Stimulated activated CD8-positive, alpha-beta memory T cell treated with anti-CD3 and anti-CD28 coated beads, Interleukin-15, amount 100 ng/mL, for 24 hours (primary cell): ENCODE measurements at places on chromosomes 6 and 20.

DNA sequence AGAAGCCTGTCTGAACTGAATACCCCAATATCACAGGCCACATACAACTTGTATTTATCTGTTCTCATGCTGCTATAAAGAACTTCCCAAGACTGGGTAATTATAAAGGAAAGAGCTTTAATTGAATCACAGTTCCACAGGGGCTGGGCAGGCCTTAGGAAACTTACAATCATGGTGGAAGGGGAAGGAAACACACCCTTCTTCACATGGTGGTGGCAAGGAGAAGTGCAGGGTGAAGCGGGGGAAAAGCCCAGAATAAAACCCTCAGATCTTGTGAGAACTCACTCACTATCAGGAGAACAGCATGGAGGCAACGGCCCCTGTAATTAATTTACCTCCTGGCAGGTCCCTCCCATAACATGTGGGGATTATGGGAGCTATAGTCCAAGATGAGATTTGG, 50.3 kb upstream of the FNDC1 start:
- DNase-seq, result no peak

DNA sequence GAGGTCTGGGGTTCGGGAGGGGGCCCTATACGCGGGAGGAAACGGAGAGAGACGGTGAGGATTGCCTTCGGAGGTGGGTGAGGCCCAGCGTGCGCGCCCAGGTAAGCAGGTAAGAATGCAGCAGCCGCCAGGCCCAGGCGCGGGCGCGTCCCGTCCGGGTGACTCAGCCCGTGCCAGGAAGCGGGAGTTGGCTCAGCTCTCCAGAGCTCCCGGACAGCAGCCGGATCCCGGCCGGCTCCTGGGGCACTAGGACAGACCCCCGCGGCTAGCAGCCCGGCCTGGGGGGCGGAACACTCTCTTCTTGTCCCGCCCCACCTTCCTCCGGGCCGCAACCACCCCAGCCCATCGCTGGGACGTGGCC, 1.5 kb upstream of the MDFI start:
- DNase-seq, result no peak

DNA sequence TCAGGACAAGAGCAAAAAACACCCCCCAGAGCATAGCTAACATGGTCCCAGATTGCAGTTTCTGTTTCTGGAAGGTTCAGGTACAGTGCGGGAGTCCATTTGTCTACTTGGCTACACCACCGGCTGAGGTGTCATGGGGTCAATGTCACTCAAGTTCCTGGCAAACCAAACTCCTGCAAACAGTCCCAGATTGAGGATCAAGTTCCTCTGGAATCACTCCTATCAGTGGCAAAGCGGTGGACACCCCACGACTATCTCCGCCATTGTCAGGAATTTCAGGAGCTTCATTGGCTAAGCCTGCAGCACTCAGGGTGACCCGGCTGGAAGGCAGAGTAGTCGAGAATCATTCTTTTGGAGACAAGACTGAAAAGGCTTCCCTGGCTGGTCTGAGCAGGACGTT, 41.8 kb downstream of the SLC22A1 start:
- no peak for DNase-seq

DNA sequence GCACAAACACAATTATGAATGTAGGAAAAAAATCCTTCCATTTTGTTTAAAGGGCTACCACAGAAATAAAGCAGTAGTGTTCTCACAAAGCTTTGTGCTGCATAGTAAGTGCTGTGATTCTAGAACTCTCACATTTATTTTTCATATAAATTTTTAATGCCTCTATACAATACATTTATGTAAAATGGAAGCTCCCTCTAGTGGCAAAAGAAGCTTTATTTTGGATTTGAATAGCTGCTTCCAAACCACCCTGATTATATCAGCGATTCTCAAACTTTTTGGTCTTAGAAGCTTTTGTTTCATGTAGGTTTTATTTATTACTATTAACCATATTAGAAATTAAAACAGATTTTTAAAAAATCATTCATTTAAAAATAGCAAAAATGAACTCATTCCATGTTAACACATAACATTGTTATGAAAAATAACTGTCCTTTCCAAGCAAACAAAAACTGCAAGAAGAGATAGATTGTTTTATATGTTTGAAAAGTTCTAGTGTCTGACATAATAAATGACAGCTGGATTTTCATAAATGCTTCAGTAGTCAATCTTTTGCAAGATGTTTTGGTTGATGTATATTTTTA, 38.4 kb downstream of the HS3ST5 start:
- no peak for DNase-seq

DNA sequence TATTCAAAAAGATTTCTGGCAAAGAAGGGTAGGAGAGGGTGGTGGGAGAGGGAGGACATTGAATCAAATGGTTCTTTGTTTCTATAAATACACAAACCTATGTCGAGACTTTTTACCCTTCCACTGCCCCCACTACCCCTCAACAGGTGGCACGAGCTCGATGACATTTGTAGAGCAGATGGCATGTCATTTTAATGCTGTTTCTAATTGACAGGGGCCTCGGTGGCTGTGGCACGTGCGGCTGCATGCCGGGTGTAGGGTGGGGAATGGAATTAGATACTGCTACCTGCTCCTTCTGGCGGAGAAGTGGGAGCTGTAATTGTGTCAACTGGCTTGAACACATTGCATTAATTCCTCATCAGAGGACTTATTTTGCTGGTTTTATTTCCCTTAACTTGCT, 29.1 kb upstream of the SASH1 start:
- DNase-seq, result no peak

- DNase-seq, result peak; percentile 13
These were observed 12.2 kb upstream of the KCNK15 start for GRCh38 chr20:44733341-44734069.

DNA sequence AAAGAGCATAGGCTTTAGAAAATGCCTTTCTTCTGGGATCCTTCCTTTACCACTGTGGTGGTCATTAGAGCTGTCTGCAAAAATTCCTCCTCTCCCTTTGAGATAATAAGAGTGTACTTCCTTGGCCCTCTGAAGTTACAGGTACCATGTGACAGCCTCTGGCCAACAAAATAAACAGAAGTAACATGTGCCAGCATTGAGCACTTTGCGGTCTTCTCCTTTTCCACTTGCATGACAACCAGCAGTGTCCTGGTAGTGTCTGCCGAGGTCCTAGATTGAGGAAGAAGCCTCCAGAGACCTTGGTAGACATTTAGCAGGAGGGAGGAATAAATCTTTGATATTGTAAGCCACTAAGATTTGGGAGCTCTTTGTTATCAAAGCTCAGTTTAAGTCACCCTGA, 87.5 kb upstream of the ARID1B start:
- no peak for DNase-seq

DNA sequence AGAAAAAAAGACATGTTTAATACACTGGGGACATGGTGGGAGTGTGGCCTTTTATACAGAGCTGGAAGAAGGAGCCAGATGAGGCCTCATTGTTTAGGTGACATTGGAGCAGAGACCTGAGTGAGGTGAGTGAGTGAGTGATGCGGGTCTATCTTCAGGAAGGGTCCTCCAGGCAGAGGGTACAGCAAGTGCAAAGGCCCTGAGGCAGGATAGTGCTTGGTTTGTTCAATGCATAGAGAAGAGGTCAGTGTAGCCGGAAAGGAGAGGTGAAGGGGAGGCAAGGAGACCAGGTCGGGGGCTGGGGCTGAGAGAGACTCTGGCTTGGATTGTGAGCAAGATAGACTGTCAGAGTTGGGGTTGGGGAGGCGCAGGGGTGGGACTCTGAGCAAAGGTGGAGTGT, 23.6 kb downstream of the KCNG1 start:
- DNase-seq, result no peak

GRCh38 chr6:166152660-166153059, 15.0 kb downstream of the TBXT start:
- no peak for DNase-seq

- no peak for DNase-seq
These were observed 41.9 kb upstream of the PRSS16 start for GRCh38 chr6:27205375-27206278.

DNA sequence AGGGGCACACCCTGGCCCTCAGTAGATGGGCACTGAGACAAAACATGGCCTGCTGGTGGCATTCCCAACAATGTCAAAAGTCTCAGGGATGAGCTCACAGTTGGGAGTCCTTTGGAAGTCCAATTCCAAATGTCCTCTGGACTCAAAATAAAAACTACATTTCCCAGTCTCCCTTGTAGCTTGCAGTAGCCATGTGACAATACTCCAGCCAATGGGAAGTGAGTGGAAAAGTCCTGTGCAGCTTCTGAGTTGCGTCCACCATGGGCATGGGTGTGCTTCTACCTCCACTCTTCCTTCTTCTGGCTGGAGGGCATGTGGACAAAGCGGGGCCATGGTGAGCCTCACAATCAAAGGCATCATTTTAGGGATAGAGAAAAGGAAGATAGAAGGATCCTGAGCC, 5.8 kb upstream of the ADAM33 start:
- no peak for DNase-seq

DNA sequence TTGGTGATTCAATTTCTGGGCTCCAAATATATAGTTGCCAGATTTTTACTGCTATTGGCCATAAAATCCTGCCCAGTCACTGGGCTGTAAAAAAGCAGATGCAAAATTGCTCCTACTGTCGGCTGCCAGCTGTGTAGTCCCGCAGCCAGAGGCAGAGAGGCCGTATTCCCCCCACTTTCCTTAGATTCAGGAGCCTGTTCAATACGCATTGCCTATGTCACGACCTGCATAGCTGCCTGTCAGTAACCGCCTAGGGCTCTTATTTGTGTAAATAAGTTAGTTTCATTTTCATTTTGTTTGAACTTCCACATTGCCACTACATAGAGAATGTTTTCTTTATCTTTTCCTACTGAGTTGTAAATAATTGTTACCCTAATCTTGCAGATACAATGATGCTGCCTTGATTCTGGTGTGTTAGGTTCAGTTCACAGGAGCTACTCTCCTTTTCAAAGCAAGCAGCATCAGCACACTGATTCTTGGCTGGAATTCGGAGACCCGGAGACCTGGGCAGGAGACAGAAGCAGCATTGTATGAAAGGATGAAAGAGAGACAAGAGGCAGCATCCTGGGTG, 46.0 kb upstream of the UST start:
- DNase-seq, result no peak

- no peak for DNase-seq
These were observed 78.5 kb upstream of the TRDN start for GRCh38 chr6:123715006-123715863.

GRCh38 chr20:32316667-32317066, 39.2 kb downstream of the KIF3B start:
- no peak for DNase-seq

- no peak for DNase-seq
These were observed 532.7 kb downstream of the BCKDHB start for GRCh38 chr6:80639181-80639629.

DNA sequence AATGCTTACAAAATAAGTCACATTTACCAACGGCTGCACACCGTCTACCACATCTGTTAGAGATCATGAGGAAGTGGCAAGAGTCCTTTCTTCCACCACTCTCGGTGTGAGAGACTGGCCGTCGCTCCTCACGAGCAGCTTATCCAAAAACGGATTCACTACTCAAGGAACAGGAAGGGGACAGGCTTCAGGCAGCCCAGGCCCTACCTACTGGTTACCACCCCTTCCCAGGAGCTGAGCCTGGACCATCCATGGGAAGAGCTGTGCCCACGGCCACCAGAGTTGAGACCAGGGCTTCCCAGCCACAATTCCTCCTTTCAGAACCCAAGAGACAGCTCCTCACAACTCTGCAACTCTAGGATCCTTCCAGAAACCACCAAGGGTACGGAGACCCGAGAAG, 37.0 kb downstream of the FOXF2 start:
- no peak for DNase-seq

DNA sequence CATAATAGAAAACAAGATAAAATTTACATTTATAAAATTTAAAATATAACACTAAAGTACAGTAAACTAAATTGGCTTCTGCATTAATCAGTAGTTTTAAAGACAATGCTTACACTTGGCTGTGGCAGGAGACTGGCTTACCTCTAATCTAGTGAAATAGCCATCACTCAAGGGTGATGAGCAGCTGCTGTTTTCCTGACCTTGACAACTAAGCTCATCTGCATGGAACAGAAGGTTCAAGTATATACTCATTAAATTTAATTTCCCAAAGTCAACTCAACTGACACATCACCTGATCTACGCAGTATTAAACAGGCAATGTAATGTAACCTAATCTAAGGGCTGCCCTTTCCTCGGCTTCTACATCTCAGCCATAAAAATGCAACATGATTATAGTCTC, 14.5 kb downstream of the TMX4 start:
- DNase-seq, result no peak

GRCh38 chr6:83199863-83200225, 6.7 kb downstream of the RWDD2A start:
- DNase-seq, result no peak

DNA sequence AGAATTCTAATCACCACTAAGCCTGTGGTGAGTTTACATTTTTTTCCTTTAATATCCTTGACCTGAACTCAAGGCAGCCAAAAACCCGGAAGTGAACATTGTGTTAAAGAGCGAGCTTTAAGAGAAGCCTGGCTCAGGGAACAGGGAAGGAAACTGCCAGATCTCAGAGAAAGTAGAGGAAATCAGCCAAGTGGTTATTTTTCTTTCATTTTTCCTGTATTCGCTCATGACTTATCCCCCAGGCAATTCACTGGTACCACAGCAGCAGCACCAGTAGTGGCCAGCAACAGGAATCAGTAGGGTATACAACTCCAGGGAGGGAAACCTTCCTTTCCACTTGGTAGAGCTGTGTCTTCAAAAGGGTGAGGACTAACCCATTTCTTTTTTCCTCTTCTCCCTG, 89.6 kb upstream of the HMGCLL1 start:
- DNase-seq, result no peak

- DNase-seq, result no peak
These were observed 156.2 kb downstream of the RNASET2 start for GRCh38 chr6:166800137-166800536.

DNA sequence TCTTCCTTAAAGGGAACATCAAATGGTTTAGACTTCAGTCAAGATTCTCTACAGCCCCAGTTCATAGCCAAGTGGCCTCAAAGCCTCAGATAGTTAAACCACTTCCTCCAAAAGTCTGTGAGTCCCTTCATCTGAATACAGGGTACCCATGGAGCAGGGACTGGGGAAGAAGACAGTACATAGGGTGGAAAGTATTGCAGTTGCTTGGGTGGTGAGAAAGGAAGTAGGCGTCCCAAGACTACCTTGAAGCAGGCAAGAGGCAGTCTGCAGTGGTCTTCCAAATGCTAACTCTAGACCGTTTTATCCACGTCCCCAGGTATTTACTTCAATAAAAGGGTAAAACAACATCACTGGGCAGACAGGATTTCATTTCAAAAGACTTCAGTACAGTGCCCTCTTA, 2.0 kb downstream of the FYN start:
- no peak for DNase-seq

DNA sequence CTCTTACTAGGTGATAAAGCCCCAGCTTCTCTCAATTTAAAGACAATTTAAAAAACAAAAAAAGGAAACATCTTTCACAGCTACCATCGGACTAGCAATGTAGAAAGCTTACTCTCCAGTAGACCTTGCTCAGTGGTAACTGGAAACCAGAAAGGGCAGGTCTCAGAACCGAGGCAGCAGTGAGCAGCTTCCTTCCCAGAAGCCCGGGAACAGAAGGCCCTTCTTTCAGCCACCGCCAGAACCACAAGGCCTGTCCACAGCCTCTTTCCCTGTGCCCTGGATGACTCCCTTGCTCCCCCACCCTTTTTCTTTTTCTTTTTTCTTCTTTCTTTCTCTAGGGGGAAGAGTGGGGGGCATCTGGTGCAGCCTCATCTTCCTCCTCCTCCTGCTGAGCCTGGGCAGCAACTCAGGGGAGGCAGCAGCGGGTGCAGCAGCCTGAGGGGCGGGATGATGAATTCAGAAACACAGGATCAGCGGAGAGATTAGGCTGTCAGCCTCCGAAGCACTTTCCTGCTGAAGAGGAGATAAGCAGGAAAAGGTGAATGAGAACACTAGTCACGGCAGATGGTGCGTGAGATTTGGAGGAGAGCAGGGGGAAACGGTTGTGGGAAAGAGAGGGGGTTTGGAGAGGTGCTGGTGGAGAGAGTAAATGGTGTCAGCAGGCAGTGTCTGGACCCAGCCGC, 158.5 kb downstream of the ID4 start:
- no peak for DNase-seq
